GM23338 (cell line): ENCODE measurements at places on chromosomes 13 and 19. TPM values are rescaled to one million over a fixed set of nuclear protein-coding genes. Genes with fewer than 3 reads are reported as not detected.
A peak's percentile ranks its signal among the peaks of the same experiment; 100 is the strongest.

DNA sequence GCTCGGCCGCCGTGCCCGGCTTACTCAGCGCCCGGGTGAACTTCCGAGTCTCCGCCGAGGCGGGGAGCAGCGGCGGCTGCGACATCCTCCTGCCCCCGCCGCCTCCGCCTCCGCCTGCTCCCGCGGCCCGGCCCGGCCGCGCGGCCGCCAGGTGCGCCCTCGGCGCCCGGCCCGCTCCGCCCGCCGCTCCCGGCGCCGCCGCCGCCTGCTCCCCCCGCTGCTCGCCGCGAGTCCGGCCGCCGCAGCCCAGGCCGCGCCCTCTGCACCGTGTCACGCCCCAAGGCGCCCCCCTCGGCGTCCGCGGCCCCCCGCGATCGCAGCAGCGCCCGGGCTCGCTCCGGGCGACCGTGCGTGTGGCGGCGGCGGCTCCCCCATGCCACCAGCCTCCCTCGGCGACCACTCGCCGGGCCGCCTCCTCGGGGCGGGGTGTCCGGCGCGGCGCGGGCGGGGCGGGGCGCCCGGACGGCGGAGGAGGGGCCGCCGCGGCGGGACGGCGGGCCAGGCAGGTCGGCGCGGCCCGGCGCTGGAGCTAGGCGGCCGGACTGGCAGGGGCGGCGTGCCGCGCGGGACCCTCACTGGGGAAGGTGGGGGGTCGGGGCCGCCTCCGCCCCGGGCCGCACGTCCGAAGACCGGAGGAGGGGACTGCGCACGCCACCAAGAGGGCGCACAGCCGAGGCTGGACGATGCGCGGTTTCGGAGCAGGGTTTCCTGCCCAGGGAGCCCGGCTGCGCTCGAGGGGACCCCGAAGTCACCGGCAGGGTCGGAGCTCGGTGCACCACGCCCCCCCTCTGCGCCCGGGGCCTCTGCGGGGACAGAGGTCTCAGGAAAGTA lies 108.6 kb upstream of the DOCK9 start:
- DNase-seq = peak; percentile 62

GRCh38 chr13:25771641-25772478 lies 280.0 kb downstream of the SHISA2 start:
- DNase-seq = peak; percentile 17

DNA sequence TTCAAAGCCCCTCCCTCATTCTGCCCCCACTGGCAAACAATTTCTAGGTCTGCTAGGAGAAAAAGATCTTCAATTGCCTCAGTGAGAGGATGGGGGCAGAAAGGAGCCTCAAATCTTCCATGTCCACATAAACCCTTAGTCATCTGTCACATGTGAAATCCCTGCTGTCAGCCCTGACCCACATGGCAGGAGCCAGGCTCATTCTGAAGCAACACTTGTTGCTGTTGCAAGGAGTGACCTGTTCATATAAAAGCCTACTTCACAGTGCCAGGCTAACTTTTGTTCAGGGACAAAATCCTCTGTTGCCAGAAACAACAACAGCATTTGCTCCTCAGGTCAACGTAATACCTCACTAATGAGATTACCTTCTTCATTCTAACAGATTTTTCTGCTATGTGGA lies 70.5 kb downstream of the IRS2 start:
- no peak for DNase-seq

DNA sequence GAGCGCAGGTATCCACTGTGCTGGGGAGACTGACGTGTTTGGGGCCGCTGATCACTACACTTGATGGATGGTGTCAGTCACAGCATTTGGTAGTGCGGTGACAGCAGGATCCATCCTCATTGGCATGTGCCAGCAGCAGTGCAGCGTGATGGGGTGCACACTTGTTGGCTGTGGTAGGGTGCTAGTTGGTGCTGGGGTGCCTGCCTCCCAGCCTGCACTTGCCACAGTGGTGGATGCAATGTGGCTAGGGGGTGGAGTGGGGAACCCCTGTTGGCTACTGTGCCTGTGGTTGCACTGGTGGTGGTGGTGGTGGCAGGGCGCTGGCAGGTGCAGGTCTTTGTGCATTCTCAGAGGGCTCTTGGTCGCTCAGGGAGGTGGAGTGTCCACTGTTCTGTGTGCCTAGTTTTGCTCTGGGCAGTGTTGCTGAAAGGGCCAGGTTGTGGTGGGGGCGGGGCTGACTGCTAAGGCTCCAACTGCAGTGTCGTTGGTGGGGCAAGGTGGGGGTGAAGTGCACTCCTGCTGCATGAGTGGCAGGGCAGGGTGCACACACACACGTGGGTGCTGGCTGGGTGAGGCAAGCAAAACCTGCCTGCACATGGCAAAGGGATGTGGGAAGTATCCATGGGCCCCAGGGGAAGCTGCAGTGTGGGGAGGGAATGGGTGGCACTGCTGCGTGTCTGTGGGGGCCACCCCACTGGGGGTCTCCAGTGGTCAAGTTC lies 84.8 kb downstream of the ZMYM2 start:
- DNase-seq = no peak

DNA sequence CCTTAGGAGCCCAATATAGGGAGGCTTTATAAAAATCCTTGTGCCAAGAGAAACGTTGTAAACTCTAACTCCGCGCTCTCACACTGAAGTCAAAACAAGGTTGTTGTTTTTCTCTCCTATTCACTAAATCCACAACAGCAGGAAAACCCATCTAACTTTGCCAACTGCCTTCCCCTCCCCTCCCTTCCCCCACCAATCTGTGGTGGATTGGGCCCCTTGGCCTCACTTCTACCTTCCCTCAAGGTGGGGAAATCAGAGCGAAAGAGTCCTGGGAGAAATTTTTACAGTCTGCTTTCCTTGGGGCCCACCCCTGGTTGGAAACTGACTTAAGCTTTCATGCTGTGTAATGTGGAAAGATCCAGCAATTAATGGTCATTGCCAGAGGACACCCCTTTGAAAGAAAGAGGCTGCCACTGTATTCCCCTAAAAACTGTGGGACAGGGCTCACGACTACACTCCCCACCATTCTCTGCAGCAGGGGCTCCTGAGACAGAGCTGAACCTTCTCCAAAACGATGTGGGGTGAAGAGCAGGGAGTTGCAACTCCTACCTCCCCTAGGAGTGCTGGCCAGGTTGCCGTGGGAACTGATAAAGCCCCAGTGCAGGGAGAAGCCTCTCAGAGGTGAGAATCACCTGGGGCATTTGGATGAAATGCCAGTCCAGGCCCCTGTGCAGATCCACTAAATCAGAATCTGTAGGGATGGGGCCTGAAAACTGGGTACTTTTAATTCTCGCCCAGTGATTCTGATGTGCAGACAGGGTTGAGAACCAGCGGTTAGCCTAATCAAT lies 1.1 kb downstream of the DHRS12 start:
- peak; percentile 54 for DNase-seq

GRCh38 chr13:41456768-41457588 lies at the start of gene RGCC:
RGCC (plus strand) TSS chr13:41457550; CDS start chr13:41457708, 158 bp downstream.
- peak; percentile 83 for DNase-seq

GRCh38 chr19:18685597-18686190 lies 2.2 kb downstream of the CRTC1 start:
- no peak for DNase-seq

The DOCK6 gene
- 48.3 and 49.0 TPM in 2 replicates for total RNA-seq

GRCh38 chr13:33832872-33833271 lies 14.9 kb downstream of the RFC3 start:
- no peak for DNase-seq

DNA sequence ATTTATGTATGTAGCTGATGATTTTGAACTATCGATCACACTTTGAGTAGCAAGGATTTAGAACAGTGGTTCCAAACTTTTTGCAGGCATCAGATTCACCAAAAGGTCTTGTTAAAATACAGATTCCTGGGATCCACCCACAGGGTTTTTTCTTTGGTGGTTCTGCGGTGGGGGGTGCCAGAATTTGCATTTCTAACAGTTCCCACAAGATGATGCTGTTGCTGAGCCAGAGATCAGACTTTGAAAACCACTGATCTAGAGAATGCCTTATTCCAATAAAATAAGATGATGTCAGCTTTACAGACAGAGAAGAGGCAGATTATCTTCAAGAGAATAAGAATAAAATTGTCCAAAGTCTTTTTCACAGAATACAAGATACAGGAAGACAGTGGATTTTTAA lies 80.9 kb upstream of the SHISA2 start:
- DNase-seq = peak; percentile 46

DNA sequence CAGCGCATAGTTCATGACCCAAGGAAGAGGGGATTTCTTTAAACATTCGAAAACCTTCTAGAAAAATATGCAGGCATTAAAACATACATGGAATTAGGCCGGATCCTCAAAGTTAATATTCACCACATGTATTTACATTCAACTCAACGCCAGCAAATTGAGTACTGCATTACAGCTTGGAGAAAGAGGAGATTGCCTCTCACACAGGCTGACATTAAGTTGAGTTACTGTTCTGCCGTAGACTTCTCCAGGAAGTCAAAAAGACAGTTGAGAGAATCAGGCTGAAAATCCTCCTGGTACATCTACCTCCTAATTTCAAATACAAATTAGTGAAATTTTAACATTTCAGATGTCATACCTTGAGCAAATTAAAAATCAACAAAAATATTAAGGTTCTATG lies 195.7 kb downstream of the URI1 start:
- DNase-seq = no peak

DNA sequence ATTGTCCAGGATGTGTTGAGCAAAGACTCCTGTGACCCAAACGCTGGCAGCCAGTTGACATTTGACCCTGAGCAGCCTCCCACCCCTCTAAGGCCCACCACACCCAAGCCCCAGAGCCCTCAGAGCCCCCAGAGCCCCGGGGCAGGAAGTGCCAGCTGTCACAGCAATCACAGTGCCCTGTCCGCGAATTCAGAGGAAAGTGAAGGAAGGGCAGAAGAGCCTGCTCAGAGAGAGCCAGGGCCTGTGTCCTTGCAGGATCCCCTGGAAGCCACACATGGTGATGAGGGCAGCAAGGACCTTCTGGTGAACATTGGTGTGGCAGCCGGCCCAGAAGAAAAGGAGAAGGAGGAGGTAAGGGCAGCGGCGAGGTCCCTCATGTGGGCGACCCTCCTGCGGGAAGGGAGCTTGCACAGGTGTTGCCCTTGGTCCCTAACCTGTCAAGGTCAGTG lies 63.7 kb downstream of the SPATA13 start:
- no peak for DNase-seq

DNA sequence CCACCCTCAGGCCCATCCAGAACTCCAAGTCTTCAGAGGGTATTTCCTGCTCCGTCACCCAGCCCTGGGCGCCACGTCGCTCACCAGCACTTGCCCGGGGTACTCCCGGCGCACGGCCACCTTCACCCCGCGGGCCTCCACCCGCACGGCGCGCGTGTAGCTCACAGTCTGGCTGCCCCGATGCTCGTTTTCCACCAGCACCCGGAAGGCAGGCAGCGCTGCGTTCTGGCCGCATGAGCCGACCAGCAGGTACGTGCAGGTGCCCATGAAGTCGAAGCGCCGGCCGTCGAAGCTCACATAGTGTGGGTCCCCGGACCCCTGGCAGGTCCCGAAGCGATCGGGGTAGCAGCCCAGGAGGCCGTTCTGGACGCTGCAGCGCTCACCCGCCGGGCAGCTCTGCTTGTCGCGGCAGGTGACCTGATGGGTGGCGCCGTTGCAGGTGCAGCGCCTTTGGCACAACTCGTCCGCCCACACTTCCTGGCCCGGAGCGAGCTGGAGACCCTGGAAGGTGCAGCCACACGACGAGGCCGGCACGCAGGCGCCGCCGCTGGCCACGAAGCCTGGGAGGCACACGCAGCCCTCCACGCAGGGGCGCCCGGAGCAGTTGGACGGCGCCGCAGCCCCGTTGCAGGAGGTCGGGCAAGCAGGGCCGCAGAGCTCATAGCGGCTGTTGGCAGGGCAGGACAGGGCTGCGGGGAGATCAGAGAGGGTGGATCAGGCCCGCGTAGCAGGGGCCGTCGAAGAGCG lies 19.2 kb downstream of the FCGBP start:
- DNase-seq = peak; percentile 66

The ZNF665 gene
- total RNA-seq = 3.5 and 5.4 TPM in 2 replicates

GRCh38 chr19:1263188-1263587 lies 5.9 kb upstream of the CIRBP start:
- no peak for DNase-seq

- DNase-seq = no peak
These were observed 123.1 kb downstream of the RBM26 start for GRCh38 chr13:79282976-79283375.

DNA sequence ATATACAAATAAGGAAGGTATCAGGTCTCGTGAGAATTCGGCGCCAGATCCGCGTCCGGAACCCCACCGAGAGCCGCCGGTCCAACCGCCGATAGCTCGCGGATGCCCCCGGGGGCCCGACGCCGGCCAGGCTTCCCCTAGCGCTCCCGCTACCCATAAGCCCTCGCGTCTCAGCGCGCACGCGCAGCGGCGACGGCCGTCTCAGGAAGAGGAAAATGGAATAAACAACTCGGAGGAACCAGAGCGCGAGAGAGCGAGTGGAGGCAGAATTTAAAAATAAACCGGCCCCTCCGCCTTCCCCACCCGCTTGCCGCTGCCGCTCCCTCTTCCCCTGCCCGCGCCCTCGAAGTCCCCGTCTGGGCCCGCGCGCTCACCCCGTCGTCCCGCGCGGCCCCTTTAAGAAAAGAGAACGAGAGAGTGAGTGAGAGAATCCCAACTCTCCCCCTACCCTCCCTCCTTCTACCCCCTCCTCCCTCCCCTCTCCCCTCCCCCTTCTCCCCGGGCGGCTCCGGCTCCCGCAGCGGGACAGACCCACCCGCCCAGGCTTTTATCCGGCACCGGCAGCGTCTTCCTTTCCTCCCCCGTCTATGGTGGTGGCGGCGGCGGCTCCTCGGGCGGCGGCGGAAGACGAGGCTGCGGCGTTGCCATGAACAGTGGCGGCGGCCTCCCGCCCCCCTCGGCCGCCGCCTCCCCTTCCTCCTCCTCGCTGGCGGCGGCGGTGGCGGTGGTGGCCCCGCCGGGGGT lies at the start of gene PAN3:
Gene PAN3, plus strand, starts transcription at position 534 of the 744 bp plus-strand sequence. Its CDS starts 113 bp downstream, at position 647.
- DNase-seq = peak; percentile 91

The ZNF723 gene
- 0.59 TPM in 1 of 2 replicates, not detected in the other for total RNA-seq

The DAND5 gene
- total RNA-seq = 0.28 TPM in 1 of 2 replicates, not detected in the other

- DNase-seq = no peak
These were observed 35.1 kb downstream of the MICU2 start for GRCh38 chr13:21568854-21569253.

GRCh38 chr13:79851318-79851717 lies 370.4 kb downstream of the NDFIP2 start:
- no peak for DNase-seq

The PRRG2 gene
- total RNA-seq = 3.8 and 10.5 TPM in 2 replicates

- peak; percentile 53 for DNase-seq
These were observed 86.9 kb downstream of the DOCK9 start for GRCh38 chr13:98890925-98891324.

DNA sequence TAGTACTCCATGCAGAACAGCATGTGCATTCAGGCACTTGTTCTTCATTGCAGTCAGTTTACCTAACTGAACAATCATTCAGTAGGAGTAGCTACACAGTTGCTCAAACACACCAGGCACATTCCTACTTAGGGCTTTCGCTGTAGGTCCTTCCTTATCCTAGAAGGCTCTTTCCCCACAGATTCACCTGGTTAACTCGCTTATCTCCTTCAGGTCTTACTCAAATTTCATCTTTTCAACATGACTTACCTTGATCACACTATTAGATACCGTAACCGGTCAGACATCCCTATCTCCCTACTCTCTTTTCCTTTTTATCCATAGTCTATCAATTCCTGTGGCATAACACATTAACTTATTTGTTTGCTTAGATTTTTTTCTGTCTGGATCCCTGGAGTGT lies 14.6 kb downstream of the EDNRB start:
- no peak for DNase-seq

- DNase-seq = no peak
These were observed 42.6 kb upstream of the MBNL2 start for GRCh38 chr13:97179501-97179900.

The FGF22 gene
- 0.31 and 2.8 TPM in 2 replicates for total RNA-seq
